Stimulated activated CD4-positive, alpha-beta T cell treated with anti-CD3 and anti-CD28 coated beads, Interleukin-4, amount 100 ng/mL, for 48 hours (primary cell): ENCODE measurements at places on chromosomes 13 and 19.

- no peak for DNase-seq
These were observed 209.6 kb downstream of the ATP8A2 start for GRCh38 chr13:25581351-25581750.

GRCh38 chr13:98228661-98229341, 51.7 kb upstream of the RNF113B start:
- DNase-seq, result no peak

DNA sequence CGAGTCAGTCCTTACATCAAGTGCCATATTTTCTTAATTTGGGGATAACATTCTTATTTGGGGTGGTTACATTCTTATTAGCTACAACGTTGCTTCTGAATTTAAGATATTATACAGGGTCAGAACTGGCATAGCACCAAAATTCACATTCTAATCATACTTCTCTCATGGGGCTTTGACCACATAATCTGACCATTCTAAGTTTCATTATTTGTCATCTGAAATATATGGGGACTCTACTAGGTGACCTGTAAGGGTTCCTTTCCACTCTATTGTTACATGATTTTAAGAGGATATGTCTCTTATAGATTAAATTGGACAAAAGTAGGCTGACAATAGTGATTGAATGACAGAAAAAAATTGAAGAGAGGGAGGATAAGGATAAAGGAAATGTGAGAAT, 536.5 kb downstream of the KCTD12 start:
- DNase-seq, result no peak

- DNase-seq, result no peak
These were observed at the start of gene TMPRSS9 for GRCh38 chr19:2359992-2360685. Gene TMPRSS9, plus strand, starts transcription at chr19:2360265. Its CDS starts 29,521 bp downstream, at chr19:2389786.

DNA sequence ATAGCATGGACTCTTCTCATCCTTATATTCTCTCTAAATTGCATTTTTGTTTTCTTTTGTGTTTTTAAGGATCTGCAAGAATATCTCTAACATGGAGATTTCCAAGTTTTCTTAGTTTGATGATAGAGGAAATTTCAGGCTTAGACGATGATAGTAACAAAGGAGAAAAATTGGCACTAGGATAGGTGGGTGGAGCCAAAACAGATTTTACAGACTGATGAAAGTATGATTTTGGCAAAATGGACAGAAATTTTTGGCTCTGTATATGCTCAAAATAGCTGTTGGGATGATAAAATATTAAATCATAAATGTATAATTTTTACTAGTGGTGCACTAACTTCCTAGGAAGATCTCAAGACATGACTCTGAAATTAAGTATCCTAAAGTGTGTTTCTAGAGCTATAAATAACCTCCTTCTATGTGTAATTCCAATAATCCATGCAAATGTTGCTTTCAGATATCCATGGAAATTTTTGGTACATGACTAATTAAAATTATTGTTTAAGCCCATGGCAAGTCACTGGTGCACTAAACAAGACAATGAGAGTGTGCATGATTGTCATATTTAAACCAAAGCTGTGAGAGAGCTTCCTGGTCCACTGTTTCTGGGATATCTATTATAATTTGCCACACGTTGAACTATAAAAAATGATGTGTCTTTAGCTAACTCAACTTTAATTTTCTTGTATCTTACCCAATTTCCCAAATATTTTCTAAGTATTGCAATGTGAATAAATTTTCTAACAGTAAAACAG, 55.8 kb upstream of the NBEA start:
- DNase-seq, result no peak

DNA sequence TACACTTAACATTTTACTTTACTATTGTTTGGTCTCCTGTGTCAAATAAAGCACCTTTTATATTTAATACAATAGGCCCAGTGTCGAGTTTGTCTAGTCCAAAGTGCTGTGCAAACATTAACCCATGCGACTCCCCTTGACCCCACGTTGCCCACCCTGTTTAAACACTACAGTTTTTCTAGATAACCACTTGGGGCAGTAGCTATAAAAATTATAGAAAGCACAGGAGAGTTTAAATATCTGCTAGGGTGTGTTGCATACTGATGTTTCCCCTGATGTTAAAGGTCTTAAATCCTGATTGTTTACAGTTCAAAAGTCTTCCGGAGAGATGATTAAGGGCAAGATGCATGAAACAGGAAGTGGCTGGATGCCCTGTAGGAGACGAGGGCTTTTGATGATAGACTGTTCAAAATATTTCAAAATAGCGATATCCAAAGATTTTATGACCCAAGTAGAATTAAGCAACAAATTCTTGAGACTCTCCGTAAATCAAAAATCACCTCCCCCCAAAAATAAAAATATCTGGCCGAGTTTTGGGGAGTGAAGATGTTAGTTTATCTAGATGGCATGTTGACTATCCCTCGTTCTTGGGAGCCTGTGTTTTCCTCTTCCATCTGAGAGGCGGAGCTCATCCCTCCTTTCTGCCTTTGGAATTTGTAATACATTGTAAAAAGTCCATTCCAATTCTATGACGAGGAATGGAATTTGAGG, 167.1 kb downstream of the FGF9 start:
- no peak for DNase-seq

DNA sequence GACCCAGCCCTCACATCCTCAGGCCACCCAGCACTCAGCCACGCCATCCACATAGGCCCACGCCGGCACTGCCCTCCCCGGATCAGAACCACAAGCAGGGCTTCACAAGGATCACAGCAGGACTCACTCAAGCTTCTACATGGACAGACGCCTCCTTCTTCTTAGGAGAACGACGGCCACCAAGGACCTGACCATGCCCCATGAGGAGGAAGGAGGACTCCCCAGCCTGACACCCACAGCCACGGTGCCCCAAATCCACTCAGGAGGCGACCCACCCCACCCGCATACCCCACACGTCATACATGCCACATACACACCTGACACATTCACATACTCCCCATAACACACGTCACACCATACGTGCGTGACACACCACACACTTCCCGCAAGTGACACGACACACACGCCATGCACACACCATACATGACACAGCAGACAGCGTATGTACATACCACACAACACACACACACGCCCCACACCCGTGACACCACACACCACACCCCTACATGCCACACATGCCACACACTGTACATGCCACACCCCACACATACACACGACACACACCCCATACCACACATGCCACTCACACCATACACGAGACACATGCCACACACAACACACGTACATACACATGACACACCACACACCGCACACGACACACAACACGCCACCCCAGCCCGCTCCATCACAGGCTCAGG, 50.4 kb downstream of the MLLT1 start:
- DNase-seq, result no peak

- no peak for DNase-seq
These were observed 107.2 kb upstream of the MLNR start for GRCh38 chr13:49112782-49113525.

DNA sequence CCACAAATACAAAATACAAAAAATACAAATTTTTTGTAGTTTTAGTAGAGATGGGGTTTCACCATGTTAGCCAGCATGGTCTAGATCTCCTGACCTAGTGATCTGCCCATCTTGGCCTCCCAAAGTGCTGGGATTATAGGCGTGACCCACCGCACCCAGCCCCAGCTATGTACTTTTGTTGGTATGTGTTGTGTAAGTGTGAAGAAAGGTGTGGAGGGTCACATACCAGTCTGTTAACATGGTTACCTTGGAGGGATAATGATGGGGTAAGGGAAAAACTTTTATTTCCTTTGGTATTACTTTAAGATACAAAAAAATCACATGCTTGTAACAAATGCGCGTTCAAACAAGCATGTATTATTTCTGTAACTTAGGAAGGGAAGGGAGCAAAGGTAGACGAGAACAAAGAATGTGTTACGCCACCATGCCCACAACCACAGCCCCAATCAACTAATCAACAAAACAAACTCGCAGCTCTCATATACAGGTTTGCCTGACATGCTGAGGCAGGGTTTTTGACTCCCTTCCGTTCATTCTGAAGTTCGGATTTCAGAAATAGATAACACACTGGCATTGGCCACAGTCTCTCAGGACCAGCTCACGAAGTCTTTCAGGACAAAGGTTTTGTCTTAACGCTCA, 13.5 kb upstream of the VWA8 start:
- DNase-seq, result no peak

DNA sequence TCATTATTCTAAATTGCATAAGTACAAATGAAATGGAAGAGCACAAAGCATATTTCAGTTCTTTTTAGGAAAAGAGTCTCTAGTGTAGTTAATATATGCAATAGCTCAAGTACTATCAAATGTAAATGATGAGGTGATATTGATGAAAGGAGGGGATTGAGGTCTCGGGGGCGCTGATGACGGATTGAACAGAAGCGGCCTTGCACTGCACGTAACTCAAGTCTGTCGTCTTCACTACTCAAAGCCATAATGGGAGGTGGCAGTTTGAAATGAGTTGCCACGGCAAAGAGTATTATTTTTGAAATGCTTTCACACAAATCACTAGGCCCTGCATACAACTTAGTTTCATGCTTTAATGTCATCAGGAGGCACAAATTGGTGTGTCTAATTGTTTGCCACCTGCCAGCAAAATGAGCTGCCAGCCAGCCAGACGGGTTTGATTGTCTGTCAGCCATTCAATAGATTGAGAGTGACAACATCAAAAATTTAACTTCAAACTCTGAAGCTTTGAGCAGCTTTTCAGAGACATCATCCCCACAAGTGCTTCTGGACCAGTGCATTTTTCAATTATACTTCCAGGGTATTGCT, 256.6 kb downstream of the NBEA start:
- DNase-seq, result no peak

DNA sequence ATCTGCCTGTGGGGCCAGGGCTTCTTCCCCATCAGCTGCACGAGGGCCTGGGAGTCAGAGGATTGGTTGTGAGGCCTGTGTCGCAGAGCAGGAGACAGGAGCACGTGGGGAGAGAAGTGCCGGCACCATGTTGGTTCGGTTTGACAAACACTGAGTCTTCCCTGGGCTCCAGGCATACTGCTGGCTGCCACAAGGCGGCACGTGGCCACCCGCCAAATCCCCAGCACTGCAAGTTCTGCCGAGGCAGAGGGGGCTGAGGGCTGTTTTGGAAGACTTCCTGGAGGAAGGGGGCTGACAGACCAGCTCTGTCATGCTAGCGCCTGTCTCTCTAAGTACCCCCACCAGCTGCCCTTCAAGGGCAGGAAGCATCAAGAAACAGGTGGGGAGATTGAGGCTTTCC, 9.5 kb downstream of the SHANK1 start:
- no peak for DNase-seq

- no peak for DNase-seq
These were observed 13.9 kb upstream of the MADCAM1 start for GRCh38 chr19:482186-483041.
